GF-D8 (cell line): ENCODE measurements at places on chromosomes 6 and 20.

DNA sequence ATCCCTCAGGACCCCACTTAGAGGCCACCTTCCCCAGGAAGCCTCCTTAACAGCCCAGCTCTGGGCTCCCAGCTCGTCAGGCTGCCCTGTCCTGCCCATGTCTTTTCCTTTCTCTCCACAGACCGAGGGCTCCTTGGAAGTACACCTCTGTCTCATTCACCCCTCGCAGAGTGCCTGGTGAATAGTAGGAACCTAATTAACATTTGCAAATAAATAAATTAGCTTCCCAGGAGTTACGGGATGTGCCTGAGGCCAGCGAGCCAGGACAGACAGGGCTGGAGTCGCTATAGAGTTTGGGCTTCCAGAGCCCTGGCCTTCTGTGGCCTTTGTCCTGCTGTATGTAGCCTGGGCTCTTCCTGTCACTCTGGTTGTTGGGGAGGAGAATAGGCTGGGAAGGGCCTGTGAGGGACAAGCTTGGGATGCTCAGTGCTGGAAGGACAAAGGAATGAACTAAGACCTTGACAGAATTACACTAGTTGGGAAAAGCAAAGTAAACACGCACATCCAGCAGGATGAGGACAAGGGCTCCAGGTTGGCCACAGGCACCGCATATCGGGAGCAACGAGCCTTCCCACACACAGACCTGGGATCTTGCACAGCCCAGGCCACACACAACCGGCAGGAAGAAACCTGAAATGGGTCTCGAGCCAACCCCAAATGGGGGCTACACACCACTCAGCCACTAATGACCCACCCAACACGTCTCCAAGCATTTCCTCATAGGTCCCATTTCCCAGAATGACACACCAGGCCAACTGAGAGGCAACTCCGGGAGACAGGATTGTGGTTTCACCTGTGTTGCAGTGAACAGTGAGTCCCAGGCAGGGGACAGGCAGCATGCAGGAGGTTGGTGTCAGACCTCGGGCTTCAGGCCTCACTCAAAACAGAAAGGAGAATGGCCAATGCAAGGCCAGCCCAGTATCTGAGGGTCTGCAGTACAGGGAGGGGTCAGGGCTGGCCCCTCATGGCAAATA, 9.7 kb downstream of the MAP1LC3A start:
- DNase-seq: no peak

GRCh38 chr6:134628154-134628553, 310.2 kb upstream of the SGK1 start:
- DNase-seq: no peak

GRCh38 chr6:42551217-42551616, 12.6 kb upstream of the UBR2 start:
- DNase-seq: no peak

DNA sequence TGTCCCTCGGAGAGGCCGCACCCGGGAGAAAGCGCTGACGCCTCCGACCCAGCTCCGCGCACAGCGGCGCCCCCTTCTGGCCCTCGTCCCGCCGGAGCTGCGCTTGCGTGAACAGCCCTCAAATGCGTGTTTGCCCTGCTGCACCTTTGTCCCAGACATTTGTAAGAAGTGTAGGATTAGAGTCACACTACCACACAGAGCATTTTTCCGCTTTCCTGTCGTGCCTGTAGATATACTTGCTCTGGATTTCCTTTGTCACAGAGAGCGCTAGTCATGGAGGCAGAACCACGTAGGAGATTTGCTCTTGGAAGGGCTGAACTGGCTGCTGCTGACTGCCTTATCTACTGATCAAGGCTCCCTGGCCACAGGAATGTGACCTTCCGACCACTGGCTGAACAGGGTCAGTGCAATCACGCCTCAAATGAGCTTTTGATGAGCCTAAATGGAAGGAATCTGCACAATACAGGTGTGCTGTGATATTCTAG, 62.3 kb downstream of the PAX1 start:
- no peak for DNase-seq

DNA sequence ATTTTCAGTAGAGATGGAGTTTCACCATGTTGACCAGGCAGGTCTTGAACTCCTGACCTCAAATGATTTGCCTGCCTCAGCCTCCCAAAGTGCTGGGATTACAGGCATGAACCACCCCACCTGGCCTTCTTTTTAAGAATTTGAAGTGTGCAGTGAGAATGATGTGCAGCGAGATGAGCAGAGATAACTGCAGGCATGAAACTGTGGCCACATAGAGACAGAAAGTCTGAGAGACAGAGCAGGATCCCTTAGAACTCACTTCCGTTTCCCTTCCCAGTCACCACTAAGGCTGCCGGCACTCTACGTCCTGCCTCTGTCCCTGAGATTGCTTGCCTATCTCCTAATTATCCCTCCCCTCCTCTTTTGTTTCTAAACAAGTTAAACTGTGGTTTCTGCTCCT, 27.2 kb downstream of the IL22RA2 start:
- DNase-seq: no peak

DNA sequence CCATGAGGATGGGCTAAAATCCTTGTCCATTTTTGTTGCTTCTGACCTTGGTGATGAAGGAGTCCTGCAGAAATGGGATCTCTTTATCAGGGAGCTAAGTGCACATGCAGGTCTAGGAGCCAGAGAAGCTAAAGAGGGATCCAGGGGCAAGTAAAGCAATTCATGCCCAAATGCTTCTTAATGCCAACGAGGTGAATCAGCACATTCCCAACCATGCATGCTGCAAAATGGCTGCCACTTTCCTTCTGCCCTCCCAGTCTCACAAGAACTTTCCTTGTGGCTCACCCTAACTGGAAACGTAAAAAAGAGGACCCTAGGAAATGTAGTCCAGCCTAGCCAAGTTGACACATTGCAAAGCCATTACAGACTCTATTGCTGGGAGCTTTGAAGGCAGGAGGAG, 298.4 kb downstream of the MAFB start:
- no peak for DNase-seq

DNA sequence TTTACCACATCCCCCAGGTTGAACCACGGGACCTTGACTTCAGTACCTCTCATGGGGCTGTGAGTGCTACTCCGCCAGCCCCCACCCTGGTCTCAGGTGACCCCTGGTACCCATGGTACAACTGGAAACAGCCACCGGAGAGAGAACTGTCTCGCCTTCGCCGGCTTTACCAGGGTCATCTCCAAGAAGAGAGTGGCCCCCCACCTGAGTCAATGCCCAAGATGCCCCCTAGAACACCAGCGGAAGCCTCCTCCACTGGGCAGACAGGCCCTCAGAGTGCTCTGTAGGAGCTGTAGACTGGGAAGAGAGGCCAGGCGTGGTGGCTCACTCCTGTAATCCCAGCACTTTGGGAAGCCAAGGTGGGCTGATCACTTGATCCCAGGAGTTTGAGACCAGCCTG, 1.2 kb upstream of the ATAT1 start:
- DNase-seq: no peak

DNA sequence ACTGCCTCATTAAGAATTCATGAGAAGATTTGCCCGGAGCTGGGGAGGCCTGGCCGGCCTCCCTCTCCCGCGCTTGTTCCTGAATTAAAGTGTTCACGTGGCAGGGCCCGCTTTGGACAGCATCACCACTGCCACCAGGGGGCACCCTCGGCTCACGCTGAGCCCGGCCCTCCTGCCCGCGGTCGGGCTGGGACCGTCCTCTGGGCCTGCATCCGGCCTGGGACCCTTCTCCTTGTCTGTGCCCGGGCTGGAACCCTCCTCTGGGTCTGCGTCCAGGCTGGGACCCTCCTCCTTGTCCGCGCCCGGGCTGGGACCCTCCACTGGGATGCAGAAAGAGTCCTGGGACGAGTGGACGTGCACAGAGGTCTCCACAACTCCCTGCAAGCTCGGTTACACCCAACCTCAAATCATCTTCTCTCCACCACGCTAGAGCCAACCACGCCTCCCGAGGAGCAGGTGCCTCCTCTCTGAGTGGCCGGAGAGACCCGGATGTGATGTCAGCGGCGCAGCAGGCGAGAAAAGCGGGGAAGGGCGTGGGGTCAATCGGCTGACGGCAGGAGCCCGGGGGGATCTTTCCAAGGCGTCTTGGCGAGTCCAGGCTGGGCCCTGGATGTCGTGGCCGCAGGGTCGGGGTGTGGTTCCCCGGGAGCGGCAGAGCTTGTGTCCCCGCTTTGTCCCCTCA, 50.9 kb upstream of the DACT2 start:
- no peak for DNase-seq

DNA sequence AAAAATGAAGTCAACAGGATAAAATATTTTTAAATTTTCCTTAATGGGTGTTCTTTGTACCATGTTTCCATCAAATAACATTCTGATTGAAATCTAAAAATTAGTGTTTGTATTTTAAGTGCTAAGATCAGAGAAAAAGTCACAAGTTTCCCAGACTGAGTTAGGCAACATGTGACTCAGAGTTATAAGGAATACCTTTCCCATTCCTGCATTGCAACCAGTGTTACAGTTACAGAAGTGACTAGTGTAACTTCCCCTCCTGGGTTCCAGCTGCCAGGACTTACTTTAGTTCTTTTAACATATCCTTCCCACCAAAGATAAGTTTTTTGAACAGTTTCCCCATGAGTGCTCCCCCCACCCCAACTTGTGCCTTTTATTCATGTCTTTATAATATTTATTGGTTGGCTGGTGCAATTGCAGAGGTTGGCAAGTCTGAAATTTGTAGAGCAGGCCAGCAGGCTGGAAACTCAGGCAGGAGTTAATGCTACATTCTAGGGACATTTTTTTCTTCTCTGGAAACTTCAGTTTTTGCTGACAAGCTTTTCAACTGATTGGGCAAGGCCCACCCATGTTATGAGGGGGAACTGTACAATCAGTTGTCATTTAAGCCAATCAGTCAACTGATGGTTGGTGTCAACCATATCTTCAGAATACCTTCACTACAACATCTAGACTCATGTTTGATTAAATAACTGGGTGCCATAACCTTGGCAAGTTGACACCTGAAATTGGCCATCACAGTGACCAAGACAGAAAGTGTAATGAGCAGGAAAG, 22.9 kb upstream of the ESR1 start:
- DNase-seq: no peak

DNA sequence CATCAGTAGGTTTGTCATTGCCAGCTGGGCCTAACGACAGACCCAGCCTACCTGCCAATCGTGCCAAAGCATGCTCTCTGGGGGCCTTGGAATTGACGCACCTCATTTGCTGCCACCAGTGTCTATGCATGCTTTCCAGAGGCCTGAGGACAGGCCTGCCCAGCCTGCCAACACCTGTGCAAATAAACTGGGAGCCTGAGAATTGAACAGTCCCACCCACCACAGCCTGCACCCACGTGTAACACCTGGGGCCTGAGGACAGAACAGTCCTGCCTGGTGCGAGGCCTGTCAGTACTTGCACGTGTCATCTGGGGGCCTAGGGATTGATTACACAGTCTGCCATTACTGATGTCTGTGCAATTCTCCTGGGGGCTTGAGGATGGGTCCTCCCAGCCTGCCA, 6.2 kb upstream of the RNF217 start:
- no peak for DNase-seq

DNA sequence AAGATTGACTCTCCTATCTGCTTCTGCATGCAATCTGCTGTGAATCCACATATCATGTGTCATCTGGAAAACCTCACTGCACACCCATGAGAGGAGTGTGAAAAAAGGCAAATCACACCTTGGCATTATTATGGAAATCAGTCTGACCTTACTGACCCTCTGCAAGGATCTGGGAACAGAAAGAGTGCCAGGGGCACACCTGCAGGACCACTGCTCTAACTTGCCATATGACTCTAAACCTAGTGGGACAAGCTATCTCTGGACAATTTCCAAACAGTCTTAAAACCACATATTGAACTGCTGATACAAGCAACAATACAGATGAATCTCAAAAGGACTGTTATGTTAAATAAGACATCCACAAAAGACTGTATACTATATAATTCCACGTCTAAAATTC, 50.3 kb downstream of the ABHD12 start:
- no peak for DNase-seq

GRCh38 chr6:144595266-144595665, 310.1 kb downstream of the UTRN start:
- no peak for DNase-seq
